ENCODE measurements at places on chromosomes 12 and 14. TPM values are rescaled to one million over a fixed set of nuclear protein-coding genes. Genes with fewer than 3 reads are reported as not detected.
A peak's percentile ranks its signal among the peaks of the same experiment; 100 is the strongest.

GRCh38 chr12:25121110-25121509, 73.8 kb downstream of the DNAI7 start:
- DNase-seq = no peak

- DNase-seq = peak; percentile 26
These were observed 1.1 kb upstream of the NUDT4 start for GRCh38 chr12:93376436-93377251.

GRCh38 chr14:34359420-34360117, 102.5 kb downstream of the SPTSSA start:
- no peak for DNase-seq

DNA sequence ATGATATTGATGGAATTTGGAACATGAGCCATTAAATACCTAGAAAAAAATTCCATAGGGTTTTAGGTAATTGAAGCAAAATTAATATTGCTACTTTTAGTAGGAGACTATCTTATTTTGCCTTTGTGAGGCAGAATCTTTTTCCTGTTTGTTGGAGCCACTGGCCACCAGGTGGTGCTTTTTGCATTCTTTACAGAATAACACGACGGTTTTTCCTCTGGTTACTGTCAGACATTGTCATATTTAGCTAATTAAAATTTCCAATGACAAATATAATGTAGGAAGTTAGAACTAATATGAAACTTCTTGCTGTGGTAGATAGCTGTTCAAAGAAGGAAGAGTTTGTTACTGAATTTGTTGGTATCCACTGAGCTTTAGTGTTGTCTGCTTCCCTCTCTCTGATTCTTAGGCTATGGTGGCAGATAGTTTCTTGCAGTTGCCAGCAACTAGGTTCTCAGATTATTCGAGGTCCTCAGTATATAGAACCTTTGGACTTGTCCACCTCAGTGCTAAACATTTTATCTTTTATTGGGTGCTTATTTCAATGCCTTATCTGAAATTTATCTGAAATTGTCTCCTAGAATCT, 25.7 kb downstream of the RAB21 start:
- DNase-seq = peak; percentile 42

DNA sequence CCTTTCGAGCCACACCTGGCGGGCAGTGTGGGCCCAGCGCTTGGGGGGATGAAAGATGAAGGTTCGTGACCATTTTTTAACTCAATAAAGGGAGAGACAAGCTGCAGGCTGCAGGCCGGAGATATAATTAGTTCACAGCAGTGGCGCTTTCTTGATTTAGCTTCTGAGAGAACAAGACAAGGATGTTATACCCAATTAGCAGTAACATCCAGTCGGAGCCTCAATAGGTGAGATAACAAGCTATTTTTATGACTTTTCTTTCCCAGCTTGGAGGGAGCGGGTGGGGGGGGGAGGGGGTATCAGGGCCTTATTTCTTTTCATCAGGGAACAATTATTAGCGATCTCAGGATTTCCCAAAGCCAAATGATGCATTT, 9.1 kb downstream of the FAM222A start:
- no peak for DNase-seq

DNA sequence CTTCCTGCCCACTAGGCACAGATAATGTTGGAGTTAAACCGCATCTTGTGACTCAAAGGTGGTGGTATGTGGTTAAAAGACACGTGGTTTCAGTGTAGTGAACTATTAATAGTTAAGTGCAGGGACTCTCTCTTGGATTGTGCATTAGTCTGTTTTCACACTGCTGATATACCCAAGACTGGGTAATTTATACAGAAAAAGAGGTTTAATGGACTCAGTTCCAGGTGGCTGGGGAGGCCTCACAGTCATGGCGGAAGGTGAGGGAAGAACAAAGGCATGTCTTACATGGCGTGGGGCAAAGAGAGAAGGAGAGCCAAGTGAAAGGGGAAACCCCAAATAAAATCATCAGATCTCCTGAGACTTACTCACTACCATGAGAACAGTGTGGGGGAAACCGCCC, 362.3 kb downstream of the GLT1D1 start:
- DNase-seq = no peak

DNA sequence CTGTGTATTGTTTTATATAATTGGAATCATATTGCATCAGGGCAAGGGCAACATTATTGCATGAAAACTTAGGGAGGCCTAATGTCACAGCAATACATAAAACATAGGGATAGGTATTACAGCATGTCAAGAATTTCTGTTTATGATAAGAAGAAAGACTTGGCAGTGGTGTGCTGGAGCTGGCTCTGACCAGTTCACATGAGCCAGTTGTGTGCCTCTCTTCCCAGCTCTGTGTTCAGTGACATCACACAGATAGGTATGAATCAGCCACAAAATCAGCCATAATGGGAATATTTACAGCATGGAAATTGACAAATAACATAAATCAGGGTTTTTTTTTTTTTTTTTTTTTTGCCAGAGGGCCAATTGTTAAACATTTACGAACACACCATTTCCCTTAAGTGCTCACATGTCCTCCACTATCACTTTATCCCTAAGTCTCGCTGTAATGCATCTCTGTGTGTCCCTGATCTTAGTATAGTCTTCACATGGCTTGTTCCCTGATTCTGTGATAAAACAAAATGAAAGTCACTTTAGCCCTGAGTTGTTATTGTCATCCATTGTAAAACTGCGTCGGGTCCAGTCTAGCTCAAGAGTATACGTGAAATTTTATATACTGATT, 31.9 kb upstream of the ACSM4 start:
- peak; percentile 7 for DNase-seq

DNA sequence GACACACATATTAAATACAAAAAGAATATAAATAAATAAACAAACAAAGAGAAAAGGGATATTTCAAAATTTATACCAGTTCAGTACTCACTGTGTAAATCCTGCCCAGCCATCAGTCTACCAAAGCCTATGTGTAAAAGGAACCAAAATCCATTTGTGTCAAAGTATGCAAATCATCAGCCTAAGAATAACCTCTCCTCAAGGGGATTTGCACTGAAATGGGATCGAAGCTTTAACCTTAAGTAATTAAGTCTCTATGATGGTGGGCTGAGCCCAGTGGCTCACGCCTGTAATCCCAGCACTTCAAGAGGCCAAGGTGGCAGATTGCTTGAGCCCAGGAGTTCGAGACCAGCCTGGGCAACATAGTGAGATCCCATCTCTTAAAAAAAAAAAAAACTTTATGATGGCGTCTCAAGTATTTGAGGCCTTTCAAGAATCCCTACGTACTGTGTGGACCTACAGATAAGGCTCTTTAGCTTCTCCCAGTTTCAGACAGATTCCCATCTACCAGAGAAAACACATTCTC, 57.8 kb upstream of the METAP2 start:
- DNase-seq = no peak

DNA sequence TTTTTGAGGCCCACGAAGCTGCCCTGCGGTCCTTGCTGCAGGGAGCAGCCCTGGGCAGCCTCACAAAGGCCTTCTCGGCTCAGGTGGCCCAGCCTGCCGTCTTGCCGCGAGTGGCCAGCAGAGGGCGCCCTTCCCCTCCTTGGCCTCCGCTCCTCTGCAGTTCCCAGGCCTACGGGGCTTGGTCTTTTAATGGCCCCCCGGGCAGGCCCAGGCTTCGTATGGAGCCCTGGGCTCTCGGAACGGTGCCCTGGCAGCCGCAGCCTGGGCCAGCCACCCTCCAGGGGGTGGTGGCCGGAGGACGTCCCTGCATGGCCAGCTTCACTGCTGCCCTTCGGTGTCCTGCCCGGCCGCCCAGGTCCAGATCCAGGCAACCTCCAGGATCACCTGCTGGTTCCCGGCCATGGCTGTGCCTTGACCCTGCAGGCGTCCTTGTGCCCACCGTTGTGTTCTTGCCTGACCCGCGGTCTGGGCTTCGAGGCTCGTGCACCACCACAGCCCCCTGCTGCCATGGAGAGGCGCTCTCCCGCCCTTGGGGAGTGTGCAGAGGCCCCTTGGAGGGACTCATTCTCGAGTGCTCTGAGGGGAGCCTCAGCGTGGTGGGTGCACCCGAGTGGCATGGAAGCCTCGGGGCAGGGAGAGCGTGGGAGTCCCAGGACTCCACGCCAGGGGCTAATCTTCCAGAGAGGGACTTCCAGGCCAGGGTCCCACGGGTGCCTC, 9.4 kb downstream of the ASPG start:
- peak; percentile 19 for DNase-seq

Gene ANAPC5
- total RNA-seq = 137 TPM

Gene OTUB2
- 0.69 TPM for total RNA-seq

Gene TEX22
- total RNA-seq = 0.06 TPM

Gene MGST1
- total RNA-seq = 78.8 TPM

All from LHCN-M2 (cell line).